ENCODE measurements at places on chromosomes 6 and 20. TPM values are rescaled to one million over a fixed set of nuclear protein-coding genes. Genes with fewer than 3 reads are reported as not detected.

GRCh38 chr6:18883851-18884250 lies 496.7 kb downstream of the RNF144B start:
- no peaks in the 10 kb centered on the region for H3K36me3 ChIP-seq
- no peaks in the 10 kb centered on the region for H3K4me1 ChIP-seq
- H3K27ac ChIP-seq, result no peak overlapping the region
- no peaks in the 10 kb centered on the region for H3K27me3 ChIP-seq

DNA sequence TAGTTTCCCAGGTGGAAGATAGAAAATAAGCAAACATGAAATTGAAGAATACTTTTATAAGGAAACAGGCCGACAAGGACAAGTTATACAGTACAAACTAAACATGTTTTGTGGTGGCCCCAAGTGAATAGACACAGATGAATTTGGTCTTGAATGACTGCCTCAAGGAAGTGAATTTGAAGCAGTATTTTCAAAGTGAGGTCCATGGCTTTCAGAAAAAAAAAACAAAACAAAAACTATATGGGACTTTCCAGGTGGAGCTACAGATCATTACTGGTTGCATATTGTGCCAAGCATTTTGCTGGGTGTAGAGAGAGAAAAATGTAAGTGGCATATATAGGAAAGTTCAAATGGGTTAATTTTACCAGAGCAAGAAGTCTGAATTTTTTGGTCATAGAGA lies 68.8 kb downstream of the CYB5R4 start:
- DNase-seq, result no peak
- H3K27me3 ChIP-seq, result no peaks in the 10 kb centered on the region
- H3K27ac ChIP-seq, result no peak overlapping the region
- H3K4me1 ChIP-seq, result no peaks in the 10 kb centered on the region

GRCh38 chr6:118188561-118188960 lies 281.5 kb downstream of the SLC35F1 start:
- no peaks in the 10 kb centered on the region for H3K27me3 ChIP-seq
- H3K36me3 ChIP-seq, result no peaks in the 10 kb centered on the region
- no peak overlapping the region for H3K27ac ChIP-seq
- no peak overlapping the region for H3K4me3 ChIP-seq
- no peak for DNase-seq

PET117 gene
- 58.3 TPM for total RNA-seq

C20orf144 gene
- not detected for total RNA-seq

OR2B6 gene
- total RNA-seq, result not detected
